ENCODE measurements at places on chromosomes 13 and 19.

GRCh38 chr19:28468701-28469459 lies 744.1 kb downstream of the UQCRFS1 start:
- no peak for DNase-seq

- no peak for DNase-seq
These were observed 73.5 kb downstream of the PEPD start for GRCh38 chr19:33448159-33448516.

DNA sequence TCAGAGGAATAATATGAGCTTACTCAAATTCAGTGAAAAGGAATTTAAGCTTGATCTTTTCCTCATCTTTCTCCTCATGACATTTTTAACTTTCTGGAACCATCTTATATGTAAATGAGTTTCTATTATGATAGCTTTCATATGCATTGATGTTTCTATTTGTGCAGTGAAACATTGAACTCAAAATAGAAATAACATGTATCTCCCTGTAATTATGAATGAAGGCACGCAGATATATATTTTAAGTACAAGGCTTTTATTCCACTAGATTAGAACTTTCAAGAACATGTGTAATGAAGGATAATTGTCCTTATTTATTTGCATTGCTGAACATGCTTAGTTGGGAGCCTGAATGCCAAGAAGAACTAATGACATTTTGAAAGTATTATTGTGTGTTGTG lies 1391.7 kb upstream of the MIR17HG start:
- DNase-seq: no peak

GRCh38 chr13:73107970-73108369 lies 49.2 kb downstream of the KLF5 start:
- DNase-seq: no peak

DNA sequence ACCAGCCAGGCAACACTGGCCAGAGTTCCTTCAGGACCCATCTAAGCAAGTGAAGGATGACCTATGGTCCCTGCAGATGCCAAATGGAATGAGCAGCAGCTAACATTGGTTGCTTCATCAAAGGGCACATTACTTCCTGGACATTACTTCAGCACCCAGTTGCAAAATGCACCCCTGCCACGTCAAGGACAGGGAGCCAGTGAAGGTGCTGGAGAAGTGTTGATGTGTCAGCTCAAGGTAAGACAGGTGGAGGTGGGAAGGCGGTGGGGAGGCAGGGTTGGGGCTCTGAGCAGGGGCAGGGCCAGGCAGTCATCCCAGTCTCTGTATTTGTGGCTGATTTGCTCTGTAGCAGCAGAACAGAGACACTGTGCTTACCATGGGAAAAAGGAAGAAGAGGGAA lies 14.6 kb downstream of the CSNK1A1L start:
- DNase-seq: no peak

DNA sequence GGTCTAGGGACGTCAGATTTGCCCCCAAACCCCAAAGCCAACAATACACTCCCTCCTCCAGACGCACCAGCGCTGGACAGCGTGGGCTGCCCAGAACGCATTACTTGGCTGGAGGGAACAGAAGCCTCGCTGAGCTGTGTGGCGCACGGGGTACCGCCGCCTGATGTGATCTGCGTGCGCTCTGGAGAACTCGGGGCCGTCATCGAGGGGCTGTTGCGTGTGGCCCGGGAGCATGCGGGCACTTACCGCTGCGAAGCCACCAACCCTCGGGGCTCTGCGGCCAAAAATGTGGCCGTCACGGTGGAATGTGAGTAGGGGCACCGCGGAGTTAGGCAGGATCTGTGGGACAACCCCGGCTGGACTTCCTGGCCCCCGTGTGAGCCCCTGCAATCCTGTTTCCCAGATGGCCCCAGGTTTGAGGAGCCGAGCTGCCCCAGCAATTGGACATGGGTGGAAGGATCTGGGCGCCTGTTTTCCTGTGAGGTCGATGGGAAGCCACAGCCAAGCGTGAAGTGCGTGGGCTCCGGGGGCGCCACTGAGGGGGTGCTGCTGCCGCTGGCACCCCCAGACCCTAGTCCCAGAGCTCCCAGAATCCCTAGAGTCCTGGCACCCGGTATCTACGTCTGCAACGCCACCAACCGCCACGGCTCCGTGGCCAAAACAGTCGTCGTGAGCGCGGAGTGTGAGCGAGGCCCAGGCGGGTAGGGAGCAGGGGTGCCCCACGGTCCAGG lies 4.0 kb downstream of the ICAM5 start:
- no peak for DNase-seq

Data from T follicular helper cell (primary cell).